ENCODE measurements at places on chromosomes 2 and 18. TPM values are rescaled to one million over a fixed set of nuclear protein-coding genes. Genes with fewer than 3 reads are reported as not detected.

GRCh38 chr2:138922973-138923563 is 142.9 kb upstream of the NXPH2 start:
- H3K4me3 ChIP-seq, result no peak overlapping the region
- H3K27me3 ChIP-seq, result no peaks in the 10 kb centered on the region
- H3K4me1 ChIP-seq, result no peaks in the 10 kb centered on the region
- H3K27ac ChIP-seq, result no peak overlapping the region
- no peak for DNase-seq

DNA sequence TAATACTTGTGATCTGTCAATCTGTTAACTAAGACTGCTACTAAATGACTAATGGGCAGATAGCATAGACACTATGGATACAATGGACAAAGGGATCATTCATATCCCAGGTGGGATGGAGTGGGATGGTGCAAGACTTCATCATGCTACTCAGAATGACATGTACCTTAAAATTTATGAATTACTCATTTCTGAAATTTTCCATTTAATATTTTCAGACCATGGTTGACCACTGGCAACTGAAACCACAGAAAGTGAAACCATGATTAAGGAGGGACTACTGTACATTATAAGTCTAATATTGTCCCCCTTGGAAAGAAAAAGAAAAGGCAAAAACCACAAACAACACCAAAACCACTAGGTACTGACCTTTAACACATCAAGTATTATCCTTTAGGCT is 247.0 kb upstream of the SYT4 start:
- H3K4me1 ChIP-seq, result no peaks in the 10 kb centered on the region
- H3K27ac ChIP-seq, result no peak overlapping the region
- no peaks in the 10 kb centered on the region for H3K27me3 ChIP-seq
- no peak overlapping the region for H3K4me3 ChIP-seq
- no peaks in the 10 kb centered on the region for H3K36me3 ChIP-seq
- no peak for DNase-seq

The MAPRE2 gene
- total RNA-seq, result 49.0 TPM

DNA sequence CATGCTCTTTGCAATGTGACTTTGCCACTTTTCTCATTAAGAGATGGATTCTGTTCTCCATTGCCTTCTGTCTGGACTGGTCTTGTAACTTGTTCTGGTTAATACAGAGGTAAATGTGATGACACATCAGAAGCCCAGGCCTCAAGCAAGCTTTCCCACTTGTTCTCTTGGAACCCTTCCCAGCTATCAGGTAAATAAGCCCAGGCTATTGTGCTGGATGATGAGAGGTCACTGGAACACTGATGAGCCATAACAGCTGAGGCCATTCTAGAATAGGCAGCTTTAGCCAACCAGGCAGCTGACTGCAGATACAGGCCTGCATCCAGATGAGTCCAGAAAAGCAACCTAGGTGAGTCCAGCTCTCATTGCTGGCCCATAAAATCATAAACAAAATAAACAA is 1007.0 kb upstream of the ACVR2A start:
- no peaks in the 10 kb centered on the region for H3K36me3 ChIP-seq
- H3K4me1 ChIP-seq, result no peaks in the 10 kb centered on the region
- no peak for DNase-seq
- no peak overlapping the region for H3K4me3 ChIP-seq

DNA sequence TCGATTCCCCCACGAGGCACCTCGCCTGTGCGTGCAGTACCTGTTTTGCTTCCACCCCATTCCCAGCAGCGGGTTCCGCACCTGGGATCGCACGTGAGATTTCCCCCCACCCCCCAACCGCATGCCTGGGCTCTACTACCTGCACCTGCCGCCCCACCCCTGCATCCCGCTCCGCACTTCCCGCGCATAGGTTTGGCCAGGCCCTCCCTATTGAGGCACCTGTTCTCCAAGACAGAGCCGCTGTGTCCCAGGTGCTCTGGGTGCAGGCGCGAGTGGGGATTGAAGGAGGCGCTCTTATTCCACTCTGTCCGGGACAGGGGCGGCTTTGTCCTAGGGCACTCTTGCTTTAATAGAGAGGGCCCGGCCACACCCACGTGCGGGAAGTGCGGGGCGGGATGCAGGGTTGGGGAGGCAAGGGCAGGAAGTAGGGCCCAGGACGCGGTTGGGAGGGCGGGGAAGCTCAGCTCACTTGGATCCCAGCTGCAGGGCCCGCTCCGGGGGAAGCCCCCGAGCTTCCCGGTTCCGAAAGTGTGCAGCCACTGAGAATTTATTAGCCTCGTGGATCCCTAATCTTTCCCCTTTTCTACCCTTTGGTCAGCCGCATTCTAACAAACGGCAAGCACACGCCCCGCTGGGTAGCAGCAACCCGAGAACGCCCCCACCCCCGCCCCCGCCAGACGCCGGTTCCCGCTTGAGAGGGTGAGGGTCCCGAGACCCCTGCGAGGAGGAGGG is 670 bp upstream of the MOCOS start:
- peaks cover 26% of the 10 kb centered on the region for H3K27me3 ChIP-seq
- peaks cover 14% of the 10 kb centered on the region for H3K4me1 ChIP-seq
- peak; percentile 51 for DNase-seq
- no peak overlapping the region for H3K27ac ChIP-seq
- peak overlapping the region; percentile 71 for H3K4me3 ChIP-seq

The ATP9B gene
- 21.5 TPM for total RNA-seq

- no peaks in the 10 kb centered on the region for H3K4me1 ChIP-seq
- H3K36me3 ChIP-seq, result no peaks in the 10 kb centered on the region
- H3K4me3 ChIP-seq, result no peak overlapping the region
- H3K27ac ChIP-seq, result no peak overlapping the region
Observed at GRCh38 chr2:163341426-163341825, 394.4 kb downstream of the FIGN start.

The GPN1 gene
- 50.9 TPM for total RNA-seq

The TCF7L1 gene
- not detected for total RNA-seq

- H3K4me3 ChIP-seq, result no peak overlapping the region
- peaks cover 13% of the 10 kb centered on the region for H3K27me3 ChIP-seq
- H3K36me3 ChIP-seq, result no peaks in the 10 kb centered on the region
- DNase-seq, result no peak
Observed at GRCh38 chr2:74762789-74763188, 71.1 kb upstream of the HK2 start.

DNA sequence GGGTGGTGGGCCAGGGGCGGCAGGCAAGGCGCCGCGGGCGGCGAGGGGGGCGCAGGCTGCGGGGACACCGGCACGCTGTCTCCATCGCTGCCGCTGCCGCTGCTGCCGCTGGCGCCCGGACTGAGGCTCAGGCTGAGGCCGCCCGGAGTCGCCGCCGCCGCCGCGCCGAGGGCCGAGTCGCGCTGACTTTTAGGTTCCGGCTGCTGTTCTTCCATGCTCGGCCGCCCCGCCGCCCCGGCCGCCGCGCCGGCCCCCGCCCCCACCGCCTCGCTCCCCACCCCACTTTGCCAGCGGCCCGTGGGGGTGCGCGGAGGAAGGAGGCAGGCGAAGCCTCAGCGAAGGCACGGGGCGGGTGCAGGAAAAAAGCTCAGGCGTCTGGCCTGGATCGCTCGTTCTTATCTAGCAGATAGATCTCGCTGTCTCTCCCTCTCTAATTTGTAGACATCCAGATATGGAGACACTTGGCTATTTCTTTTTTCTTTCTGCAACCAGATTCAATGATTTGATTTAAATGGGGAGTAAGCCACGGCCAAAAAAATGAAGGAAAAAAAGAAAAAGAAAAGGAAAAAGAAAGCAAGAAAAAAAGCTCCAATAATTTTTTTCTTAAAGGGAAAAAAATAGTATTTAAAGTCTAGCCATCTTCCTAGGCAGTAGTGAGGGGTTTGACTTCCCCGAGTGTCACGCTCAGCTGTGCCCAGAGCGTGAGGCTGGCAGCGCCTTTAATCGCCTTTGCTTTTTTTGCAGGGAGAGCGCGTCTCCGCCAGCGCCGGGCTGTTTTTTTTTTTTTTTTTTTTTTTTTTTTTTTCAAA is at the start of gene EN1:
Gene EN1, minus strand, starts transcription at position 696 of the 809 bp plus-strand sequence. Its CDS starts 481 bp downstream, at position 215.
- H3K27ac ChIP-seq, result peak within 1 kb of the TSS; percentile 75
- peaks cover 8% of the 10 kb centered on the region for H3K4me1 ChIP-seq
- peaks cover 8% of the 10 kb centered on the region for H3K36me3 ChIP-seq
- H3K4me3 ChIP-seq, result no peak within 1 kb of the TSS

The PROKR1 gene
- not detected for total RNA-seq

The PRKD3 gene
- 26.0 TPM for total RNA-seq

- DNase-seq, result no peak
- peaks cover 81% of the 10 kb centered on the region for H3K4me1 ChIP-seq
- H3K4me3 ChIP-seq, result no peak overlapping the region
- H3K27me3 ChIP-seq, result no peaks in the 10 kb centered on the region
Observed at GRCh38 chr2:6855860-6856547, 9.7 kb downstream of the CMPK2 start.

The ACAA2 gene
- 105 TPM for total RNA-seq

DNA sequence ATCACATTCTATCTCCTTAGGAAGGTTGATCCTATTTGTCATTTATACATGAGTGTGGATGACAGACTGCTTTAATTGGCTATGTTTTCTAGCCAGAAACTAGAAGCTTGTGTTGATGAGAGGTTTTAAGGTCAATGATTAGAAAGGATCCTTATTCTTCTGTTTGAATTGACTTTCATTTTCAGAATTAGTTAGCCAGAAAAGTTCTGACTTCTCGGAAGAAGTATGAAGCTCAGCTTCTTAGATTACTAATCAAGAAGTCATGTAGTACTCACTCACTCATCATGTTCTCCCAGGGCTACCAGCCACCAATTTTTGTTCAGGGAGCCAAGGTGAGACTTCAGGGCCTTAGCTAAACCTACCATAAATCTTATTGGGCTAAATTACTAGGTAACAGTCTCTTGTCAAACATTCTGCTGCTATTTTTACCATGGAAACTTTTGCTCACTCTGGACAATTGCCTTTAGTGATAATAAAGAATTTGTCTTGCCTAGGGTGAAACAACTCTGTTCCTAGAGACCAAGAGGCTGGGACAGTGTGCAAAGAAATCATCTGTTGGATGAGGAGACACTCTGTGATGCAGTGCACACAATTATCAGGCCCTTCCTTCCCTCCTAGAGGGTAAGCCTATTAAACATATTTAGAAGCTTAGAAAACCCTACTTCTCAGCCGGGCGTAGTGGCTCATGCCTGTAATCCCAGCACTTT is 111.6 kb upstream of the DNMT3A start:
- peaks cover 29% of the 10 kb centered on the region for H3K4me1 ChIP-seq
- DNase-seq, result peak; percentile 65
- peaks cover 20% of the 10 kb centered on the region for H3K36me3 ChIP-seq
- H3K4me3 ChIP-seq, result peak overlapping the region; percentile 33
- H3K27ac ChIP-seq, result peak overlapping the region; percentile 93

GRCh38 chr2:212213191-212213590 is 325.4 kb downstream of the ERBB4 start:
- peaks cover 4% of the 10 kb centered on the region for H3K4me1 ChIP-seq
- H3K36me3 ChIP-seq, result no peaks in the 10 kb centered on the region
- no peak for DNase-seq
- no peak overlapping the region for H3K4me3 ChIP-seq
- H3K27ac ChIP-seq, result no peak overlapping the region

- peaks cover 2% of the 10 kb centered on the region for H3K4me1 ChIP-seq
- DNase-seq, result no peak
- peaks cover 2% of the 10 kb centered on the region for H3K36me3 ChIP-seq
- no peak overlapping the region for H3K27ac ChIP-seq
- no peak overlapping the region for H3K4me3 ChIP-seq
Observed at GRCh38 chr2:183088061-183088460, 9.5 kb downstream of the DUSP19 start.

The GREB1 gene
- 0.91 TPM for total RNA-seq

The DSG1 gene
- total RNA-seq, result not detected

DNA sequence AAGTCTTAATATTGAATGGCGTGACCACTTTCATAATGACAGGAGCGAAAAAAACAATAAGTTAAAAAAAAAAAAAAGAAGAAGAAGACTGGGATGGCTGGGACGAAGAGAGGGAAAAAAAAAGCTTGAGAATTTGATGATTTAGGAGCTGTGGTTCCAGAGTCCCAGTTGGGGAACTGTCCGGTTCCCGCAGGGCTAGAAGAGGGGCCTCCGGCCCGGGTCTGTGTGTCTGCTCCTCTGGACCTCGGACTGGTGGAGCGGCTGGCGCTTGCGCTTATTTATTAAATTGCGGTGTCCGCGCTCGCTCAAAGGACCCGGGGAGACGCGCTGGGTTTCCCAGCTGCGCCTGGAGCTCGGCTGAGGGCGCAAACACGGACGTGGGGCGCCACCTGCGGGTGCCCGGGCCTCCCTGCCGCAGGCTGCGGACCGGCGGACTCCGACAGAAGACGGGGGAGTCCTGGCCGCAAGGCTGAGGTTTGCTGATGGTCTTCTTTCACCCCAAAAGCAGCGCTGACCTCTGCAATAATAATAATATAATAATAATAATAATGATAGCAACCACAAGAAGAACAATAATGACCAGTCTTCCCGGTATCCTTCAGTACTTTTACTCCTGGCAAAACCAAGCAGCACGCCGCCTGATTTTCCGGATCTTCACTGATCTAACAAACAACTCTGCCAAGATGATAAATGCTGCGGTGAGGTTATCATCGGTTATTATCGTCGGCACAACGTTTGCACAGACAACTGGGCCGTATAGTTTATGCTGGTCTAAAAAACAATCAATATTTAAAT is at the start of gene CBLN2:
Gene CBLN2, minus strand, starts transcription at position 251 of the 795 bp plus-strand sequence. CDS start 2,182 bp downstream, outside the sequence.
- H3K27ac ChIP-seq, result no peak within 1 kb of the TSS
- H3K4me3 ChIP-seq, result no peak within 1 kb of the TSS
- H3K36me3 ChIP-seq, result peaks cover 5% of the 10 kb centered on the region
- no peaks in the 10 kb centered on the region for H3K4me1 ChIP-seq
- peaks cover 36% of the 10 kb centered on the region for H3K27me3 ChIP-seq
- peak; percentile 41 for DNase-seq

DNA sequence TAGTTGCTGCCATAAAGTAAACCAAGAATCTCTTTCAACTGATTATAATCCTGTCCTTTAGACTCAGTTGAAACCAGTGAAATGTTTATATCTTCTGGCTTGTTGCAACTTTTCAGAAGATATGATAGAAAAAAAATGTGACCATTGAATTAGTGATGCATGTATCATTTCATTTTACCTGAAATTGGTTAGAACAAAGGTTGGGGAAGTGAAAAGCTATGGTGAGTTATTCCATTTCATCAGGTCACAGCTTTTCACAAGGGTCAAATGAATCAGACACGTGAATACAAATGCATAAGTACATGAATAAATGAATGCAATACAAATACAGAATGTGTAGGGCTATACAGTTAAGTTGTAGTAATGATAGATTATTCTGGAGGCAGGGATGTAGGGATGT is 15.1 kb downstream of the CCDC85A start:
- no peaks in the 10 kb centered on the region for H3K36me3 ChIP-seq
- no peaks in the 10 kb centered on the region for H3K27me3 ChIP-seq
- no peak overlapping the region for H3K4me3 ChIP-seq
- no peaks in the 10 kb centered on the region for H3K4me1 ChIP-seq

GRCh38 chr18:9809697-9810096 is 76.1 kb upstream of the TXNDC2 start:
- H3K27ac ChIP-seq, result no peak overlapping the region
- peaks cover 20% of the 10 kb centered on the region for H3K27me3 ChIP-seq
- DNase-seq, result no peak
- no peaks in the 10 kb centered on the region for H3K36me3 ChIP-seq
- H3K4me1 ChIP-seq, result no peaks in the 10 kb centered on the region

- H3K36me3 ChIP-seq, result no peaks in the 10 kb centered on the region
- no peak overlapping the region for H3K27ac ChIP-seq
- no peak overlapping the region for H3K4me3 ChIP-seq
- H3K27me3 ChIP-seq, result no peaks in the 10 kb centered on the region
- no peaks in the 10 kb centered on the region for H3K4me1 ChIP-seq
Observed at GRCh38 chr2:16243411-16243996, 303.2 kb downstream of the MYCN start.

The FAP gene
- total RNA-seq, result 0.23 TPM

The ITGA6 gene
- total RNA-seq, result 2.2 TPM

The LRRTM4 gene
- not detected for total RNA-seq

GRCh38 chr2:201622306-201622970 is 20.9 kb downstream of the TMEM237 start:
- H3K36me3 ChIP-seq, result peaks cover 4% of the 10 kb centered on the region
- no peak overlapping the region for H3K27ac ChIP-seq
- no peak overlapping the region for H3K4me3 ChIP-seq
- DNase-seq, result no peak
- H3K4me1 ChIP-seq, result no peaks in the 10 kb centered on the region
- no peaks in the 10 kb centered on the region for H3K27me3 ChIP-seq

Data from activated CD8-positive, alpha-beta memory T cell treated with anti-CD3 and anti-CD28 coated beads, Interleukin-2, amount 10 ng/mL, durations not matched to agents 7 days and 5 days (primary cell).